Fibroblast of skin of left biceps (primary cell): ENCODE measurements at places on chromosomes 16 and 17.

DNA sequence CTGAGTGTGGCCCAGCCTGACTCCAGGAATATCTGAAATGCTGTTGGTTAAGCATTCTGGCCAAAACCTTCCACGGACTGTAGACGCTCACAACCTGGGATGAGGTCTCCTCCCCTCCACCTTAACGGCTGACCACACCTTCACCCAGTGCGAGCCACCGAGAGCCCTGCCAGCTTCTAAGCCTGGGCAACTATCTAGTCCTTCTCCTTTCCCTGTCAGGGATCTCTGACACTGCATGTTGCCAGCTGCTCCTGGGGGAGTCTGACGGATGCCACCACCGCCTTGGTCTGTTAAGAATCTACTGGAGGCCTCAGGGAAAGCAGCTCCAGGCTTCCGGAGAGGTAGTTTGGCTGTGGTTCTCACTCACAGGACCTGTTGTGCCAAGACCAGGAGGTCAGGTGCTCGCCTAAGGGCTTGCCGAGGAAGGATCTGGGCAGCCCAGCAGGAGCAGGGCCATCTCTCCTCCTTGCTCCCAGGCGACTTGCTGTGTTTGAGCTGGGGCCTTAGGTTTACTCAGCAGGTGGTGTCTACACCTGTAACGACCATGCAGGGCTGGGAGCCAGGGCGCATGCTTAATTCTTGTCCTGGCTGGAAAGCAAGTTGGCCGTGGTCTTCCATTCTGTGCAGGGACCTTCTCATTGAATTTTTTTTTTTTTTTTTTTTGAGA lies 111.8 kb downstream of the NTN1 start:
- no peak for DNase-seq

DNA sequence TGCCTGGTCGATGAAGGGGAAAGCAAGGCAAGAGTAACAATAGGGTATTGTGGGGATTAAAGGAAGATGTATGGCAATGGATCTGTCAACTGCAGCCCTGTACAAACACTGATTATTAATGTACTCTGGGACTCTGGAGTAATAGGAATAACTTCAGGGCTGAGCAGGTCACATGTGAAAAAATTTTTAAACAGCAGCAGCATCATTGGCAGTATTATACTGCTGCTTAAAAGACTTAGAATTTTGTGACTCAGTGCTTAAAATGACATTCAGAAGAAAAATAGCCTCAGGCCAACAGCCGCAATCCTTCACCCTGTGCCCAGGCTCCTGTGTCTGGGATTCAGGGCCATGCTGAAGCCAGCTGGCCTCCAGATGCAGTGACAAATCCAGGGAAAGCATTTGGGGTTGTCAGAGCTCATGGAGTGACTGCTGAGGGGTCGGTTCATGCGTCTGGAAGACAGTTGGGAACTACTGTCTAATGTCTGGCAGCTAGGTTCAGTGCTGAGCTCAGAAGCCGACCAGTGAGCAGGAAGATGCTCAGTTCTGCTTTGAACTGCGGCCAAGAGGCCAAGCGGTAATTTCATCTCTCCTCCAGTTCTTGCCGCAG lies 22.2 kb downstream of the TEX2 start:
- DNase-seq: peak; percentile 74

GRCh38 chr17:78407387-78408000 lies 29.0 kb downstream of the PGS1 start:
- DNase-seq: no peak

DNA sequence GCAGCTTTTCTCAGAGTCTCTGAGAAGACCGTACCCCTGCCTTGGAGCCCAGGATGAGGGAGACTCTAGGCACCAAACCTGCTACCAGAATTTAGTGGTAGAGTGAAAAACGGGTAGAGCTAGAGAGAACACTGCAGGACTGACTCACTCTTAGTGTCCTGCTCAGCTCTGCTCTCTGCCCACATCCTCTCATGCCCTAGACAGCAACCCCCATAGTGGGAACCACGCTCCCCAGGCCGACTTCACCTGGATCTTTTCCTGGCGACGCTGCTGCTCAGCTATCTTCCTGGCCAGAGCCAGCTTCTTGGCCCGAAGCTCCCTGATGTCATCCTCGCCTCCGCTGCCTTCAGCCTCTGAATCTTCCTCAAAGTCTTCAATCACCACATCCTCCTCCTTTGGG lies 26.7 kb downstream of the HIC1 start:
- no peak for DNase-seq

- peak; percentile 83 for DNase-seq
Measured at GRCh38 chr17:67260170-67260987, 15.4 kb upstream of the HELZ start.

GRCh38 chr16:31042866-31043265 lies 9.5 kb downstream of the STX4 start:
- DNase-seq: no peak

- no peak for DNase-seq
Measured at GRCh38 chr16:11233727-11234376, 22.2 kb downstream of the SOCS1 start.

DNA sequence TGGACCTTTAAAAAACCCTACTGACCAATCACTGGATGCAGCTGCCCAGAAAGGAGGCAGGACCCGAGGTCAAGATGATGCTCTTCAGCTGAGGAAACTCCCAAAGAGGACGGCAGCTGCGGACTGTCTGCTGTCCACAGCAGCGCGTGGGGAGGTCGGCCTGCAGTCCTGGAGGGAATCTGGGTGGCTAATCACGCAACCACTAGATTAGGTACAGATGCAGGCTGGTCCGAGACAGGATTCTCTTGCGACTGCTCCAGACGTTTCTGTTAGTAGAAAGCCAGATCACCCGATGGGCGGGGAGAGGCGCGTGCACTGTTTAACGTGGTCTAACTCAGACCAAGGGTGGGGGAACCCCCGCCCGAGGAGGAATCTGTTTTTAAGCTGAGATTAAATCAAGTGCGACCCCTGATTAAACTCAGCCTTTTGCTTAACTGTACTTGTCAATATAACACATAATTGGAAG lies 8.8 kb downstream of the CTRB2 start:
- no peak for DNase-seq

DNA sequence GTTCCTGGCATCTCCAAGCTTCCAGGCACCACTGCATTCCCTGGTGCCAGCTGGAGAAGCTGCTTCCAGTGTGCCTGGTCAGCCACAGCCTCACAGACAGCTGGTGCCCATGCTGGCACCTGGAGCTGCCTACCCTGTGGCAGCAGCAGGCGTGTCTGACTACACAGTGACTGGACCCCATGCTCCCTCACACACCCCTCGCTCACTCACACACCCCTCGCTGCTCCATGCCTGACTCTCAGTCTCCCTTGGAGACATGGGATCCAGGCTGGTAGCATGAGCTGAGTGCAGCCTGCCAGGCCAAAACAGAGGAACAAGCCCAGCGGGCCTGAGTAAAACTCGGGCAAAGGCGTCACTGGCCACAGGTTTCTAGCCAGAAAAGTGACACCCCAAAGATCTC lies 59.1 kb upstream of the SMIM36 start:
- no peak for DNase-seq

DNA sequence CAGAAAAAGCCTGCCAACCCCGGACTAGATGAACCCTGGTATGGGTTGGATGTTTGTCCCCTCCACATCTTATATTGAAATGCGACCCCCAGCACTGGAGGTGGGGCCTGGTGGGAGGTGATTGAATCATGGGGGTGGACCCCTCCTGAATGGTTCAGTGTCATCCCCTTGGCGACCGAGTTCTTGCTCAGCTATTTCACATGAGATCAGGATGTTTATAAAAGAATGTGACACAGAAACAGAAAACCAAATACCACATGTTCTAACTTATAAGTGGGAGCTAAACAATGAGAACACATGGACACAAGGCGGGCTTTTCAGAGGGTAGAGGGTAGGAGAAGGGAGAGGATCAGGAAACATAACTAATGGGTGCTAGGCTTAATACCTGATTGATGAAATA lies 576.0 kb upstream of the HSBP1 start:
- DNase-seq: no peak

GRCh38 chr17:41437769-41438168 lies 3.0 kb downstream of the KRT38 start:
- DNase-seq: no peak

DNA sequence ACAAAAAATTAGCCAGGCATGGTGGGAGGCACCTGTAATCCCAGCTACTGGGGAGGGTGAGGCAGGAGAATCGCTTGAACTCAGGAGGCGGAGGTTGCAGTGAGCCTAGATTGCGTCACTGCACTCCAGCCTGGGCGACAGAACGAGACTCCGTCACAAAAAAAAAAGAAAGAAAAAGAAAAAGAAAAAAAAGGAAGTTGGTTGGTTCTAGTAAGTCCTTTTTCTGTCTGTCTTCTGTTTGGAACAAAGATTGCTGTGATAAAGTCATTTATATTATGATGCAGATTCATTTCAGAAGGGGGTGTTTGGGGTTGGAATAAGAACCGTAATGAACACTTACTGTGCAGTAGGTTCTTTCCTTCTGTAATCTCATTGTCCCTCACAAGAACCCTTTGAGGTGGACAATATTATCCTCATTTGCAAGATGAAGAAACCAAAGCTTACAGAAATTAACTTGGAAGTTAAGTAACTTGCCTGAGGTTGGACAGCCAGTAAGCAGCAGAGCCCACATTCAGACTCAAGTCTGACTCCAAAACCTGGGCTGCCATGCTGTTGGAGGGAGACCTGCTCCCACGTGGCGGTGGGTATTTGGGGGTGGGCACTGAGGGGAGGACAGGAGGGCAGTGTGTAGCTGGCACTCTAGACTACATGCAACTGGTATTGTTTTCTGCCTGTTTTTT lies 10.3 kb downstream of the MINK1 start:
- DNase-seq: no peak

DNA sequence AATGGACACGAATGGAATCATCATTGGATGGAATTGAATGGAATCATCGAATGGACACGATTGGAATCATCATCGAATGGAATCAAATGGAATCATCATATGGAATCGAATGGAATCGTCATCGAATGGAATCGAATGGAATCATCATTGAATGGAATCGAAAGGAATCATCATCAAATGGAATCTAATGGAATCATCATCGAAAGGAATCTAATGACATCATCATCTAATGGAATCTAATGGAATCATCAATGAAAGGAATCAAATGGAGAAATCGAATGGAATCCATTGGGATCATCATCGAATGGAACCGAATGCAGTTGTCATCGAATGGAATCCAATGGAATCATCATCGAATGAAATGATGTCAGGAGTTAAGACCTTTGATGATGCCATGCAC lies 154.9 kb downstream of the SHCBP1 start:
- DNase-seq: no peak

DNA sequence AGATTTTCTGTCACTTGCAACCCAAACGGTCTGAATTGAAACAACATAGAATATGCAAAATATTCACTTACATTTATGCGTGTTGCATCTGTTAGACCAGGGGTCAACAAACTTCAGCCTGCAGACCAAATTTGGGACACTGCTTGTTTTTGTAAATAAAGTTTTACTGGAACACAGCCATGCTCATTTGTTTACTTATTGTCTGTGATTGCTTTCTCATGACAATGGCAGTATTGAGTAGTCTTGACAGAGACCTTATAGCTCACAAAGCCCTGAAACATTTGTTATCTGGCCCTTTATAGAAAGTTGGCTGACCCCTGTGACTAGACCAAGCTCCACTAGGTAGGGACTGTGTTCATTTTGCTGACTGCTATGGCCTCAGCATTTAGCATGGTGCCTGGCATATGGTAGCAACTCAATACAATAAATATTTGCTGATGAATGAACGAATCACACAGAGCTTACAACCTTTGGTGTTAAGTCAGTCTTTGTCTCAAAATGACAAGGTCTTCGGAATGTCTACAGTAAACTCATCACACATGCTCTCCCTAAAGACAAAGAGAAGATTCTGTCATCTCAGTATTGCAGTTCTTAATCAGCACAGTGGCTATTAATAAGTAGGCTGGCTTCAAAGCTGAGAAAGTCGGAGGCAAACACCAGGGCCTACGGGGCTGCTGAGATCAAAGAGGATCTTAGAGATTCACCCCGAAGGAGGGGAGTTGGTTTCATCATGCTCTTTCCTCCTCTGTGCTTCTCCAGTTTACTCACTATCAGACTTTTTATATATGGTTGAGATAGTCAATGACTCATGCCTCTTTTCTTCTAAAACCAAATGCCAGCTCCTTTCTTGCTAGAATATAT lies 95.2 kb upstream of the AXIN2 start:
- DNase-seq: no peak

GRCh38 chr16:88076211-88076931 lies 125.1 kb downstream of the BANP start:
- DNase-seq: no peak

- DNase-seq: no peak
Measured at GRCh38 chr17:38667099-38667786, 7.5 kb downstream of the EPOP start.

DNA sequence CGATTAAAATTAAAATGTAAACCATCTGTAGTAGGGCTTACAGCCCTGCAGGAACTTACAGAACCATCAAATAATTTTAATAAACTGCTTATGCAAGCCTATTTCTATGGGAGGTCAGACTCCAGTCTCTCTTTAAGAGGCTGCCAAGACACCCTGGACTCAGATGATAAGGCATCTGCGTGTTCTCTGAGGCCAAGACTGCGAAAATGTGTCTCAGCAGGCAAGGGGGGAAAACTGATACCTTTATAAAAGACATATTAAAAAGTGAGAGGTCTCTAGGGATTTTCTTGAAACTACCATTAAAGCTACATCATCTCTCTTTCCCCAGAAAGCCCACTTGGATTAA lies 32.2 kb downstream of the MPHOSPH6 start:
- DNase-seq: no peak

GRCh38 chr16:78505544-78506366 lies 406.3 kb downstream of the WWOX start:
- peak; percentile 24 for DNase-seq

DNA sequence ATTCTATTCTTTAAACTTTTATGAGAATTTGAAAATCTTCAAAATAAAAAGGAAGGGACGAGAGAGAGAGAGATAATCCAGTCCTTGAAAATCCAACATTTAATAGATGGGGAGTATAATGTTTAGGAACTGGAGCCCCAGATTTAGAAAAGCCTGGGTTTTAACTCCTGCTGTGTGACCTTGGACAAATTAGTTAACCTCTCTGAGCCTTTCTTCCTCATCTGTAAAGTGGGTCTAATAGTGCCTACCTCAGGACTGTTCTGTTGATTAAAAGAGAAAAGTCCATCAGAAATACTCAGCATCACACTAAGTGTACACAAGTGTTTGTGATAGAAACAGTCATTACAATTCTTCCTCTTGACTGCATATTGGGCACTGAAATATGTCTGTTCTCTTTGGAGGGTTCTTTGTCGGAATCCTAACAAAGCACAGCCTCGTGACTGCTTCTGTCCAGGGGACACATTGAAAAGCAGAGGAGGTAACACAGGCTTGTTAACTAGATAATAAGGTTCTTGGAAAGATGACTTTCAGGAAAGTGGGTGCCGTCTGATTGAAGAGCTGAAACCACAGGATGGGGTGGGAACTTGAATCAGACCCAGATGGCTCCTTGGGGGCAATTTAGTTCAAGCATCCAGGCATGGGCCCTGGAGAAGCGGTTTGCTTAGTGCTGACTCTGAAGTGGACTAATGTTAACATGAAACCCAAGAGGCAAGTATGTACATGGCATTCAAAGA lies 128.2 kb downstream of the CLEC16A start:
- DNase-seq: no peak

- no peak for DNase-seq
Measured at GRCh38 chr17:76957678-76958464, 89.7 kb downstream of the MGAT5B start.
